Muscle of arm (tissue), 14 donors: ENCODE measurements at places on chromosomes 2 and 18. TPM values are rescaled to one million over a fixed set of nuclear protein-coding genes. Genes with fewer than 3 reads are reported as not detected.

DNA sequence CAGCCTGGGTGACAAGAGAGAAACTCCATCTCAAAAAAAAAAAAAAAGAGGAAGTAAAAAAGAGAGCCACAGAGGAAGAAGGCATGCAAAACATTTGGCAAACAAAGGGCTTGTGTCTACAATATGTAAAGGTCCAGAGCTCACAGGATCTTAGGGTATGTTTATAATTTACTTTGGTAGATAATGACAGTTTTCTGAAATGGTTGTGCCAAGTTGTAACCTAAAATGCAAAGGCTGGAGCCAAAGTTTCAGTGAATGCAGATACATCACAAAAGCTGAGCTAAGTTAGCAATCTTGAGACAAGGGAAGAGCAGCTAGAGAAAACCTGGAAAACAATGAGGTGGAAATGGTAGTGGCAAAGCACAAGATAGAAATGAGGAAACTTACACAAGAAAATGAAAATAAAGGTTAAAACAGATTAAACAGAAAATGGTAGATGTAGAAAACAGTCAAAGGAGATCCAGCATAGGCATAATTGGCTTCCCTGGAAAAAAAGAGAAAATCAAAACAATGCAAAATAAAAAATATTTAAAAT is 77.5 kb upstream of the HK2 start:
- no peak for DNase-seq

DNA sequence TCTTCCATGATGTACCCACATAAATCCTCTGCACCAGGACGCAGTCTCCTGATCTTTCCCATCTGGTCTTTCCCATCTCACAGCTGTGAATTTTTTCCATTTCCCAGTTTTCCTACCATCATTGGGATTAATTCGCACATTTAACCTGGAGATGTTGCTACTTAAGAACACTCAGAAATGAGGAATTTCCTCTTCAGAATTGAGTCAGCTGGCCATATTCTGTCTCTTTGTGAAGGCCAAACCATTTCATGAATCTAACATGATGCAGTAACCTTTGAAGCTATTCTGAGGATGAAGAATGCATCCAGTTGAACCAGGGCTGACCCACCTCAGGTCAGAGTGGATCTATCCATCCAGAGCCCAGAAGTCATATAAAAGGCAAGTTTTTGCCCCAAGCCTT is 326.8 kb downstream of the SETBP1 start:
- DNase-seq = no peak

DNA sequence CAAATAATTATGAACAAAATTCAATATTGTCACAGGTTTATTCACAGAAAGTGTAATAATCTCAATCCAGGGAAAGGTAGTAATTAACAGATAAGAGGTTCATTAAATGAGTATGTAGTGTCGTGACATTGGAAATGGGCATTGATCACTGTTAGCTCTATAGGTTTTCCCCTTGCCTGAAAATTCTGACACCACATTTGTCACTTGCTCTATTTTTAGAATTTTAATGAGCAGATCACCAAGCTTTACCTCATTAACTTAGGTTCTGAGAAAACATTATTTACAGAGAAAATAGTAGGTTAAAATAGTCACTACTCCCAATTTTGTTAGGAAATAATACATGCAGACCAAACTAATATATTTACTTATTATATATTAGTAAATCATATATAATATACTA is 344.0 kb downstream of the DSC3 start:
- DNase-seq = no peak

- no peak for DNase-seq
Measured at GRCh38 chr18:78559584-78559983, 420.0 kb upstream of the SALL3 start.

- no peak for DNase-seq
Measured at GRCh38 chr2:64952511-64953482, 36.4 kb upstream of the SLC1A4 start.

GRCh38 chr2:111705711-111706336 is 178.2 kb downstream of the ANAPC1 start:
- DNase-seq = no peak

GRCh38 chr2:135230150-135230549 is 178.1 kb downstream of the RAB3GAP1 start:
- no peak for DNase-seq

DNA sequence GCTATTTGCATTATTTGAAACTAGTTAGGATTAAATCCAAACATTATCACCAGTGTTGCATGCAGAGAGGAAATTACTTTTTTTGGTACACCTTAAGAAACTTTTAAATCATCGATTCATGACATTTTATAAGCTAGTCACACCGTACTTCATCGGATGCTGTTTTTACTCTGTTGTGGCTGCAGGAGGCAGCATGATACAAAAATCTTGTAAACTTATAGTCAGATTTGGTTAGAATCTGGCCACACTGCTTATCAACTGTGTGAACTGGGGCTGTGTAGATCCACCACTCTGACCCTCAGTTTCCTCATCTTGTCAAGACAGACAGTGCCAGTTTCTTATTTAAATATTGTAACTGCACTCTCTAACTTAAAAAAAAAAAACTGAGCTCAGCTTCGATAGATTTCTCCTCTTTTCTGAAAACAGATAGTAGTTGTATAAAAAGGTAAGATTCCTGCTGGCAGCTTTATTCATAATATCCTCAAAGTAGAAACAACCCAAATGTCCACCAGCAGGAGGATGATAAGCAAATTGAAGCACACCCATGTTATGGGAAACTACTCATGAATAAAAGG is 77.8 kb downstream of the RAPGEF4 start:
- DNase-seq = no peak

DNA sequence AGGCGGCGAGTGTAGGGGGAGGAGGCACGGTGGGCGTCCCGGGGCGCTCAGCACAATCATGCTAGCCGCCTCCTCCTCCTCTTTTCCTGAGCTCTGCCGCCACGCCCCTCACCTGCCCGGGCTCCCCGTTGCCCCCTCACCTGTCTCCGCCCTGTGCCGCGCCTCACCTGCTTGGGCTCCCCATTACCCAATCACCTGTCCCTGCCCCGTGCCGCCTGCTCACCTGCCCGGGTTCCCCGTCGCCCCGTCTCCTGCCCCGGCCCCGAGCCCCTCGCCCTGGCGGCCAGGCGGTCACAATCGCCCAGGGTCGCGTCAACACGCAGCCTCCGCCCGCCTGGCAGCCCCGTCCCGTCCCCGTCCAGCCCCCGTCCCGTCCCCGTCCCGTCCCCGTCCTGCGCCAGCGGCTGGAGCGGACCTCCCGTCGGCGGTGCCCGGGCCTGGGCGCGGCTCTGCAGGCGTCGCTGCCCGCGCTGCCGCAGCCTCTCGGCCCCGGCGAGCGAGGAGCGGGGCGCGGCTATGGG is at the start of gene DCDC2C:
TSS of gene DCDC2C (plus strand) at position 340 of the 521 bp plus-strand sequence. CDS start at position 517, 177 bp downstream.
- no peak for DNase-seq

DNA sequence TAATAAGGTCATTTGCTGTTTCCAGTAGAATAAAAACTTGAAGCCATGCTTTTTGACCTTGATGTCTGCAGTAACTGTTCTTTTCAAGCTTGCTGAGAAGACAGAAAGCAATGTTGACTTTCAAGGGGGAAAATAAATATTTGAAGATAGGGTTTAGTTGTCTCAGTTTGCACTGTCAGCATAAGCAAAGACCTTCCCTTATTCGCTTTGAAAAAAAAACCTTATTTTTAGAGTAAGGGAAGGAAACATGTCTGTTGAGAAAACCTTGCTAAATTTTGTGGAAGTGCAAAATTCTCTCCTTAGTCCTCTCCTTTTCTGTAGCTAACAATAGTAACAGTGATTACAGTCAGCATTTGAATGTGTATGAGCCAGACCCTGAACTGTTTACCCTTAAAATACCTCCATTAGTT is 43.1 kb downstream of the MAP4K4 start:
- no peak for DNase-seq

- DNase-seq = no peak
Measured at GRCh38 chr2:205683502-205684367, 1.4 kb downstream of the NRP2 start.

DNA sequence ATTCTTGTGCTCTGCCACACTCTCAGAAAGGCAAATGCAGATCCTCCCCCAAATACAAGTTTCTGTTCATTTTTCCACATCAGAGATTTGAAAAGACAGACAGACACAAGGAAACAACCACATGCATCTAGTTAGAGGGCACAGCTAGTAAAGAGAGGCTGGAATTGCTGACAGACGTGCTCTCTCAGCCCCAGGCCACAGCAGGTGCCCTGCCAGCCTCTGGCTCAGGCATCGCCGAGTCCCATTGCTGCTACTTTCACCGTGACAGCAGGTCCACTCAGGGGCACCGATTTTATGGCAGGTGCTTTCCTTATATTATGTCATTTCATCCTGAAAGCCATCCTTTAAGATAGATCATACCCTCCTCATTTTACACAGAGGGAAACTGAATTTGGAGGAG is 507.5 kb downstream of the EIPR1 start:
- no peak for DNase-seq

GRCh38 chr2:152246686-152247336 is 71.2 kb upstream of the STAM2 start:
- DNase-seq = no peak

GRCh38 chr2:106537047-106537446 is 49.9 kb downstream of the CD8B2 start:
- DNase-seq = peak; percentile 31

DNA sequence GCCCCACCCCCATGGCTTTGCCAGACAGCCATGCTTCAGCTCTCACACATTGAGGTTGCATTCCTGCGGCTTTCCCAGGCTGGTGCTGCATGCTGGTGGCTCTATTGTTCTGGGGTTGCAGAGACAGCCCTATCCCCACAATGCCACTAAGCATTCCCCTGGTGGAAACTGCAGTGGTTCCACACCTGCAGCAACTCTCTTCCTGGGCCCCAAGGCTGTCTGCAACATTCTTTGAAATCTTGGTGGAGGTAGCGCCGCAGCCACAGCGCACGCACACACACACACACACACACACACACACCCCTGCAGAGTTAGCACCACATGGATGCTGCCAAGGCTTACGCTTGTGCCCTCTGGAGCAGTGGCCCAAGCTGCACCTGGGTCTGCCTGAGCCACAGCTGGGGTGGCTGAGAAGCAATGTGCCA is 21.4 kb downstream of the SFXN5 start:
- DNase-seq = no peak

DNA sequence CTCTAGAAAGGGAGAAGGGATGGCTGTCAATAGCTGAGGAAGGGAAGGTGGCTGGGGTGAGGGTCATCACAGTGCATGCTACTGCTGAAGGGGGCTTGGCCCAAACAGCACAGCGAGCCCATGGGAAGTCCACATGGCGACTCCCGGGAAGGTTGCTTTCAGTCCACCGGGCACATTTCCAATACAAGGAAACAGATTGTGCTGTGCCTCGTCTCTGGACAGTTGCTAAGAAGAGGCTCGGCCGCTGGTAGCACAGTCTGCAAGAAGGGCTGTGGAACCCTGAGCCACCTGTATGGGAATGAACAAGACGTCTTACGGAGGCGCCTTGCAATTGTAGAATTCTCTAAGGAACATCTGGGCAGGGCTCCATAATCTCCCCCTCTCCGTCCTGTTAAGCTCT is 123.1 kb downstream of the CELF4 start:
- DNase-seq = no peak

- no peak for DNase-seq
Measured at GRCh38 chr2:26757873-26758789, 6.0 kb upstream of the SLC35F6 start.

DNA sequence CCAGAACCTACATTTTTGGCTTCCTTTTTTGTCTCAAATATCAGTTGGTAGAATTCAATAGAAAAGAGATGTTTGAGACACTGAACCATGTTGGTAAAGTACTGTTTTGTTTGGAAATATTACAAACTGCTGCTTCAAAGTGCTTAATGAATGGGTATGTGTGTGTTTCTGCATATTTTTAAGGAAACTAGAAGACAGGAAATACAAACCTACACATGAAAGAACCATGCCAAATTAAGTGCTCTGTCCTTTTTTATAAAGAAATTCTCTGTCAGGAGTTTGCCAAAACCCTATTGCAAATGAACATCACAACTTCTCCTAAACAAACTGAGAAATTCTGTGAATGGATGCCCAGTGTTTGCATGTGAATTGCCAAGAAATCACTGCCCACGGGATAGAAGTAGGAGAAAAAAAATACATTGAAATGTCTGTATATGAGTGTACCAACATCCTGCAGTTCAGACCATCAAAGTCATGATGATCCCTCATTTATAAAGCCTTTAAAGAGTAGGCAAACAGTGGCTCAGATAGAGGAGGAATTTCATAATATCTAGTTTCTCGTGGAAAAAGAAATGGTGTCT is 69.6 kb upstream of the RND3 start:
- DNase-seq = no peak

DNA sequence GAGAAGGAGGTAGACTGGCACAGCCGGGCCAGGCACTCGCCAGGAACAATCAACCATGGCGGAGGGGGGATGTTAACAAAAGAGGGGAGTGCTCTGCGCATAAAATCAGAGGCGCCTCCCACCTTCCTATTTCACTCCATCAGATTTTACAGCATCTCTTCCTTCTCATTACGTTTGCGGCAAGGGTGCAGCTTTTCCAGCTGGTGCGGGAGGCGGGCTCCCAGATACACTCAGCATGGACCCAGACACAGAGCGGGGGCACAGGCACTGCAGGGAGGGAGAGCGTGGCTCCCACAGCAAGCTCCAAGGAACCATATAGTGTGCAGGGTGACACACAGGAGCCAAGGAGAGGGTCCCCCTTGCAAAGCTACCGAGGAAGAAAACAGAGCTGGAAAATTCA is 176.3 kb downstream of the EIPR1 start:
- no peak for DNase-seq

DNA sequence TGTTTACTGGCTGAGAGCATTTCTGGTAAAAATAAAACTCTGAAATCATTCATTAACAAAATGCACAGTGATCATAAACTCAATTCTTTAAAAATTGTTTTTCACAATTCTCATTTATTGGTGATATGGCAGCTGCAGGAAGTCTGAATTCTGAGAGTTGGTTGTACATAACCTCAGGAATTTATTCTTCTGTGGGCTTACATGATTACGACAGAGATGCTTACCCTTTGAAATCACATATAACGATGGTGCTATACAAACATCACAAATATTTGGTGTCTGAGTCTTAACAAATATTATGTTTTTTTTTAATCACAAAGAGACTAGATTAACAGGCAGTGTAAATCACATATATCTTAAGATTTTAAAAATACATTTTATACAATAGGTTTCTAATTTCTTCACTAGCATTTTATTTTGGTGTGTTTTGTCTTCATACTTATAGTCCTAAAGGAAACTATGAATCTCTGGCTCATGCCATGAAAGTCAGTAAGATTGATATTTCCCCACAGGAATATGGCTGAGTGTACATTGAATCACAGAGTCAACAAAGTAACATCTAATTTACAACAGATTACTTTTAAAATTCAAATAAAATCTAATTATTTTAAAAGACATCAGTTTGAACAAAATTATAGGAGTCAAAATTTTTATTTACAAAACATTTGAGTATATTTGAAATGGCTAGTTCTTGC is 318.8 kb upstream of the THUMPD2 start:
- no peak for DNase-seq

Gene AGXT
- polyA plus RNA-seq = 0.17 TPM

Gene CYP26B1
- 19.6 TPM for polyA plus RNA-seq

Gene FAM110C
- polyA plus RNA-seq = 1.7 TPM

Gene C2orf78
- polyA plus RNA-seq = not detected

Gene POMC
- polyA plus RNA-seq = 2.6 TPM

Gene CNGA3
- 0.53 TPM for polyA plus RNA-seq

Gene LHCGR
- 0.23 TPM for polyA plus RNA-seq

Gene TMEM163
- polyA plus RNA-seq = 0.85 TPM

Gene NOL4
- 6.5 TPM for polyA plus RNA-seq

Gene MOB4
- polyA plus RNA-seq = 39.9 TPM

Gene EFR3B
- 6.3 TPM for polyA plus RNA-seq

Gene FTCDNL1
- polyA plus RNA-seq = 2.9 TPM

Gene CGREF1
- polyA plus RNA-seq = 1.8 TPM
